ENCODE measurements at places on chromosomes 6 and 20.

- DNase-seq: no peak
Observed at GRCh38 chr6:82693094-82693493, 329.5 kb downstream of the TPBG start.

GRCh38 chr6:133746417-133746770 lies 142.5 kb upstream of the TCF21 start:
- DNase-seq: no peak

DNA sequence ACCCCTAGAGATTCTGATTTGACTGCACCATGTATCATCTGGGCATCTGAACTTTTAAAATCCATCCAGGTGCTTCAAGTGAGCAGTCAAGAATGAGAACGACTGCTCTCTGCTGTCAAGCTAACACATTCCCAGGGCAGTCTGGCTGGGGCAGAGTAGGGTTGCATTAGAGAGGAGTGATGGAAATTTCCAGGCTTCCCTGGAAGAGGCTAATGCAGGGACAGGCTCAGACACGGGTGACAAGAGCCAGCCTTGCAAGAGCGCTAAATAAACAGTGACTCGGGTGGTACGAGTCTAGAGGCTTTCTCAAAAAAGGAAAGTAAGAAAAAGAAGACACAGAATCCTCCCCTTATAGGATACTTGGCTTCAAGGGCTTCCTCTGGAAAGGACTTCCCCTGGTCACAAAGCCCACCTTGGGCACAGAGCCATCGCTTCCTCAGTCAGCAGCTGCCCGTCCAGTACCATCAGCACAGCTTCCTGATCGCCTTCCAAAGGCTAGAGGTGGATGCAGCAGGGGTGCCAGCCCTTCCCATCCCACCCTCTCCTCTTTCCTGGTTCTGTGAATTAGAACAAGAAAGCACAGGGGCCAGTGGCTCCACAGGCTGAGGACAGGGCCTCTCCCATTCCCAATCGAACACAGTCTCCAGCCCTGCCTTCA lies 177.4 kb upstream of the RREB1 start:
- no peak for DNase-seq

- DNase-seq: no peak
Observed at GRCh38 chr6:146361128-146361924, 182.3 kb upstream of the RAB32 start.

- DNase-seq: no peak
Observed at GRCh38 chr6:33384581-33385020, 7.0 kb upstream of the KIFC1 start.

- no peak for DNase-seq
Observed at GRCh38 chr6:118280210-118280609, 267.9 kb upstream of the PLN start.

GRCh38 chr6:109455437-109456110 lies at the start of gene MICAL1:
MICAL1 (minus strand) TSS chr6:109455772; CDS start chr6:109454196, 1,576 bp downstream.
- DNase-seq: peak; percentile 61

GRCh38 chr6:103326760-103327757 lies 1532.7 kb downstream of the HACE1 start:
- DNase-seq: no peak

DNA sequence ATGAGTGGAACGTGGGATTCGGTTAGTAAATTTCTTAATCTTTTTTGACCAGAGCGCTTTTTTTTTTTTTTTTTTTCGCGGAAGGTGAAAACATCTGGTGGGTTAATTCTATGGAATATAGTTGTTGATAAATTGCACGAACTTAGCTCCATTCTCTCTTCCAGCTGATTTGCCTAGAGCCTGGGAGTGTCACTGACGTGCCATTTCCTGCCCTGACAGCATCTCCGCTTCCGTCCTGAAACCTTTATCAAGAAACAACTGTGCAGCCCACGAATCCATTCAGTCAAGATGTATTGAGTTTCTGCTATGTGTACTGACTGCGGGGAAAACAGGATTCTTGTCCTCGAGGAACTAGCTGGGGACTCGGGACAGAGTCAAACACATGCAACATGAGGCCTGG lies 59.5 kb upstream of the TGM3 start:
- no peak for DNase-seq

DNA sequence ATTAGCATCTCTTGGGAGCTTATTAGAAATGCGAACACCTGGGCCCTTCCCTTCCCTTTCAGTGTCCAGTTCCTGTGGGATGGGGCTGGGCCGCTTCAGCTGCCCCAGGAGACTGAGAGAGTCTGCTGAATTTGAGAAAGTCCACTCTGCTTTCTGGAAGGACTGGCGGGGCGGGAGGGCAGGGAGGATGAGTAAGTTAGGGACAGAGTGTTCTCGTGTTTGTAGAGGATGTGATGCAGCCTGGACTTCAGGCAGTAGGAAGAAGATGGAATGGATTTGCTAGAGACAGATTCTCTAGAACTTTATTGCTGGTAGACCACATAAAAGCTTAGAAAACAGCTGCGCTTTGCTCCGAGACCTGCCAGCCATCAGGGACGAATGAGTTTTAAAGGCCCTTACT lies 1.1 kb upstream of the TULP4 start:
- DNase-seq: no peak

GRCh38 chr6:150668900-150669302 lies 69.2 kb downstream of the PLEKHG1 start:
- DNase-seq: no peak

DNA sequence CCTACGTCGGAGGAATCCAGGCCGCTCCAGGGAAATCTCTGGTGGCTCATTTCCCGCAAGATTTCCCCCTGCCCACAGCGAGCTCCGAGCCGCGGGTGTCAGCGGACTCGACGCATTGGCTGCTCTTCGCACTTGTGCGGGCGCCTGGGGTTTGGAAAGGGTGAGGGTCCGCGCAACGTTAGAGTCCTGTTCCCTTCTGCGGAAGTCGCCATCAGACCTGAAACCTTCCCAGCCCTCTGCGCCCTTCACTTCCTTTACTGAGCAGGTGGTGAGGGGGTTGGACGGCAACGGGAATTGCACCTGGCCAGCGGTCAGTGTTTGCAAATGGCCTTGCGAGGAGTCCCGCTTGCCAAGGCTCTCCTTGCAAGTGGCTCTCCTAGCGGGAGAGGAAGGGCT lies 8.4 kb downstream of the PAX1 start:
- DNase-seq: no peak

DNA sequence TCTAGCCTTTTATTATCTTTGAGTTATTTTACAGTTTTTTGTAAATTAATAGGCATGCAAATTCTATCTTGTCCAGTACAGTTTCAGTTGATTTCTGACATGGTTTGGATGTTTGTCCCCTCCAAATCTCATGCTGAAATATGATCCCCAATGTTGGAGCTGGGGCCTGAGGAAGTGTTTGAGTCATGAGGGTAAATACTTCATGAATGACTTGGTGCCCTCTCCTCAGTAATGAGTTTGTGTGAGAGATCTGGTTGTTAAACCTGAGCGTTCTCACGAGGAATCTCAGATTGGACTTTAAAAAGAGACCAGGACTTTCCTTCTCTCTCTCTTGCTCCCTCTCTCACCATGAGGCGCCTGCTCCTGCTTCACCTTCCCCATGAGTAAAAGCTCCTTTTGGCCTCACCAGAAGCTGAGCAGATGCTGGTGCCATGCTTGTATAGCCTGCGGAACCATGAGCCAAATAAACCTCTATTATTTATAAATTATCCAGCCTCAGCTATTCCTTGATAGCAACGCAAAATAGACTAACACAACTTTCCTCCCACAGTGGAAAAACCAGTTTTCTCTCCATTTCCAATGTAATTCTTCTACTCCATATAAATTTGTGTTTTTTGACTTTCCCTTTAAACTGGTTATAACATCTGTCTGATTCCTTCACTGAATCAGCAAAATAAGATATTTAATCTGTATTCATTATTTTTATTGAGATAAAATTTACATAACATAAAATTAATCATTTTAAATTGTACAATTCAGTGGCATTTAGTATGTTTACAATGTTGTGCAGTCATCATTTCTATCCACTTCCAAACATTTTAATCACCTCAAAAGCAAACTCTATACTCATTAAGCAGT lies 78.7 kb upstream of the PRSS16 start:
- DNase-seq: no peak

DNA sequence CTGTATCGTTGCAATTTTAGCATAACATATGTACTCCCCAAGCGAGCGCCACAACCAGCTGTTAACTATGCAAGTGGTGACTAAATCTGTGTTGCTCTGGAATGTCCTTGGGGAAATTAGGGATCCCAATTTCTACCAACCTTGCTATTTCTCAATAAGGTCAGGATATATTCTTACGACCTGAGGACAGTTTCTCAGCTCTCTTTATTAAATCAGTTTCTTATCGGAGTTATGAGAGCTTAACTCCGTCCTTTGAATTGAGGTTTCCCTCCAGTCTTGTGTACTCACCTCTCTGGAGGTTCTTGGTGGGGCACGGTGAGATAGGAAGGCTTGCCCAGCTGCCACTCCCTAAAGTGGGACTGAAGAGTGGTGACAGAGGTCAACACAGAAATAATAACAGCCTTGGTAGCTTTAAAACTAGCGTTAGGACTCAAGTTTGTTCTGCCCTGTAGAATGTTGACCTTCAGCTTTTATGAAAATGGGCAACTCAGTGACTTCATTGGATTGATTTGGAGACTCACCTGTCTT lies 694 bp downstream of the MRPS18B start:
- DNase-seq: no peak

DNA sequence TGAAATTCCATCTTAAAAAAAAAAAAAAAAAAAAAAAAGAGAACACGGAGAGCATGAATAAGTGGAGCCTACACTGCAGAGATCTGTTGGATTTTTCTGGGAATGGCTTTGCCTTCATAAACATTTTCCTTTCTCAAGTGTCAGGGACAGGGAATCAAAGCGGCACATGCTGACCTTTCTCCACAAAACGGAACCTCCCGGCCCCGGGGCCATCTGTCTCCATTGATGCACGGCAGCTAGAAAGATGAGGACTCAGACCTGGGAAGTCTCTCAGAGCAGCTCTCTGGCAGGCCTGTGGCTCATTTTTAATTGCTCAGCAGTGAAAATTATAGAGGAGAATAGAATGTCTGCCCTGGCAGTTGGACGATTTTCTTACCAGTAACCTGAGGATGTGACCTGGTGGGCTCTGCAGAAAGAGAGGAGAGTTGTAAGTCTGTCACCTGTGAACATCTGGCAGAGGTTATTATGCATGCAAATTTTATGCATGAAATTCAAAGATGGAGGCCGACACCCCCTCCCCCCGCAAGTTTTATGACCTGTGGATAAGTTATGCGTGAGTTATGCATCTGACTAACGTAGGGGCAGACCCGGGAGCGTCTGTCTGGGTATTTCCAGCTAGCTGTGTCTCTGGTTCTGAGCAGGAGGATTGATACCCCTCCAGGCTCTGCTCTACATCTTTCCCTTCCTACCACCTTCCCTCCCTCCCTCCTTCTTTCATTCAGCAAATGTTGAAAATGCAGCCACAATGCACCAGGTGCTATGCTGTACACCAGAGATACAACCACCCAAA lies 352.5 kb downstream of the CDH26 start:
- DNase-seq: no peak

GRCh38 chr20:37598575-37599342 lies 71.1 kb upstream of the BLCAP start:
- no peak for DNase-seq

- no peak for DNase-seq
Observed at GRCh38 chr6:133623065-133623464, 265.8 kb upstream of the TCF21 start.

DNA sequence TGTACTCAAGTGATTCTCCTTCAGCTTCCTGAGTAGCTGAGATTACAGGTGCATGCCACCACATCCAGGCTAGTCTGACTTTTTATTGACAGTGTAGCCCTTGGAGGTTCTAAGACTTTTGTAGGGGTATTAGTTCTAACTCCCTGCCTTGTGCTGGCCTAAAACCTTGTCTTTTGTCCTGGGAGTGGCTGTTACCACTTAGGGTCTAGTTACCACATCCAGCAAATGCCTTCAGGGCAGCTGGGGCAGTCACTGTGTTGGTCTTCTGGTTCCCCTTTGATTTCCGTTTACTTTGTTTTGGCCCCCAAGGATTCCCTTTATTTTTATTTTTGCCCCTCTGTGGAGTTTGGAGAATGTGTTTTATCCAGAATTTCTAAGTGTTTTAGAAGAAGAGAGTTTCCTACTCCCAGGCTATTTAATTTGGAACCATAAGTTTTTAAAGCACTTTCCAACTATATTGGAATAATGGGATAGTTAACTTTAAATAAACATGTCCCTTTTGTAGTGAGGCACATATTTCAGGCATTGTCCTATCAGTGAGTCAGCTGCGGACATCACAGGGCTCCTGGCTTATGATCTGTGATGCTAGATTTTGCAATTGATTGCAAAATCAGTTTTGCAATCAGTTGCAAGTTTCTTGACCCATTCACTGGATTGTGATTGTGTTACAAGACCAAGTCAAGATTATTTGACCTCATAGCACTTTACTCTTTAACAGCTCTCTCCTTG lies 25.0 kb downstream of the IL22RA2 start:
- no peak for DNase-seq

- no peak for DNase-seq
Observed at GRCh38 chr6:35058358-35058675, 82.8 kb downstream of the TCP11 start.

- DNase-seq: no peak
Observed at GRCh38 chr6:38169221-38169976, 349.9 kb downstream of the ZFAND3 start.

- DNase-seq: no peak
Observed at GRCh38 chr6:105484238-105485161, 81.6 kb upstream of the PREP start.

DNA sequence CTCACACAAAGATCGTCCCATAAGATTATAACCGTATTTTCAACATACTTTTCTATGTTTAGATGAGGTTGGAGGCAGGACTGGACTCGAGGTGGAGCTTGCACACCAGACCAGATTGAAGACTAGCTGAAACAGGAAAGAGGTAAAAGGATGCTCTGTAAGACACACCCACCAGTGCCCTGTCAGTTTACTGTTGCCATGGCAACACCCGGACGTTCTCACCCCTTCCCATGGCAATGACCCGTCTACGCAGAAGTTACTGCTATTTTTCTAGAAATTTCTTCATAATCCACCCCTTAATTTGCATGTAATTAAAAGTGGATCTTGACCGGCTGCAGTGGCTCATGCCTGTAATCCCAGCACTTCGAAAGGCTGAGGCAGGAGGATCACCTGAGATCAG lies 13.6 kb upstream of the SRSF6 start:
- DNase-seq: no peak

DNA sequence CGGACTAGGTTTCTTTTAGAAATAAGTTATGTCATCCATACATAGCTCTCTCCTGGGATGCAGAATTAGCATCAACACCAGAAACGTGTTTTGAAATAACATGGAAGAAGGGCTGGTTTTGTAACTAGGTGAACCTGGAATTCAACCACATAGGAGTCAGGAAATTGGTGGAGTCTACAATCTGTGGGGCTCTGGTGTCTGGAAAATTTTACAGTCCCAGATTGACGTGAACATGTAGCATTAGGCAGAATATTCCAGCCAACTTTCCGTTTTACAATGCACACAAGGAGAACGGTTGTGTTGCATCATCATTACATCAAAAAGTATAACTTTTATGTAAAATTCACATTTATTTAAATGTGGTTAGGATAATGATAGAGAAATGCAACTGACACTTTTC lies 1.9 kb downstream of the KCNQ5 start:
- no peak for DNase-seq

- DNase-seq: no peak
Observed at GRCh38 chr6:14664112-14664601, 546.6 kb downstream of the CD83 start.

GRCh38 chr6:17042422-17043147 lies 59.3 kb upstream of the STMND1 start:
- DNase-seq: no peak
